ENCODE measurements at places on chromosomes 7 and 10. TPM values are rescaled to one million over a fixed set of nuclear protein-coding genes. Genes with fewer than 3 reads are reported as not detected.

Gene BTBD16
- 0.95 TPM for polyA plus RNA-seq

Gene FFAR4
- polyA plus RNA-seq = not detected

Gene PSD
- 7.4 TPM for polyA plus RNA-seq

Gene OSBPL3
- 14.3 TPM for polyA plus RNA-seq

Gene SPDYE16
- 1.6 TPM for polyA plus RNA-seq

Gene SLC13A1
- 24.0 TPM for polyA plus RNA-seq

Gene TAS2R3
- 0.92 TPM for polyA plus RNA-seq

Gene DMBT1
- 0.16 TPM for polyA plus RNA-seq

Gene BHLHA15
- polyA plus RNA-seq = not detected

Gene IFIT3
- polyA plus RNA-seq = 16.6 TPM

Gene ARHGAP22
- 1.2 TPM for polyA plus RNA-seq

Gene AKR1C1
- 11.4 TPM for polyA plus RNA-seq

Gene MYO1G
- 0.70 TPM for polyA plus RNA-seq

DNA sequence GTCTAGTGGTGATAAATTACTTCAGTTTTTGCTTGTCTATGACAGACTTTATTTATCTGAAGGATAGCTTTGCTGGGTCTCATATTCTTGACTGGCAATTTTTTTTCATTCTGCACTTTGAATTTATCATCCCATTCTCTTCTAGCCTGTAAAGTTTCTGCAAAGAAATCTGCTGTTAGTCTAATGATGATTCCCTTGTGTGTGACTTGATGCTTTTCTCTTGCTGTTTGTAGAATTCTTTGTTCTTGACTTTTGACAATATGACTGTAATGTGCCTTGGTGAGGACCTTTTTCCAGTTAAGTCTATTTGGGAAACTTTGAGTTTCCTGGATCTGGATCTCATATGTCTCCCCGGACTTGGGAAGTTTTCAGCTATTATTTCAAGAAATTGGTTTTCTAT is 59.3 kb upstream of the TMEM140 start:
- DNase-seq = no peak

DNA sequence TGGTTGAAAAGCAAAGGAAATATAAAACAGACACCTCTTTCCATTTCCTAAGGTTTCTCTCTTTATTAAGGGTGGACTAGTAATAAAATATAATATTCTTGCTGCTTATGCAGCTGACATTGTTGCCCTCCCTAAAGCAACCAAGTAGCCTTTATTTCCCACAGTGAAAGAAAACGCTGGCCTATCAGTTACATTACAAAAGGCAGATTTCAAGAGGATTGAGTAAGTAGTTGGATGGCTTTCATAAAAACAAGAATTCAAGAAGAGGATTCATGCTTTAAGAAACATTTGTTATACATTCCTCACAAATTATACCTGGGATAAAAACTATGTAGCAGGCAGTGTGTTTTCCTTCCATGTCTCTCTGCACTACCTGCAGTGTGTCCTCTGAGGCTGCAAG is 154.4 kb upstream of the LANCL2 start:
- no peak for DNase-seq

DNA sequence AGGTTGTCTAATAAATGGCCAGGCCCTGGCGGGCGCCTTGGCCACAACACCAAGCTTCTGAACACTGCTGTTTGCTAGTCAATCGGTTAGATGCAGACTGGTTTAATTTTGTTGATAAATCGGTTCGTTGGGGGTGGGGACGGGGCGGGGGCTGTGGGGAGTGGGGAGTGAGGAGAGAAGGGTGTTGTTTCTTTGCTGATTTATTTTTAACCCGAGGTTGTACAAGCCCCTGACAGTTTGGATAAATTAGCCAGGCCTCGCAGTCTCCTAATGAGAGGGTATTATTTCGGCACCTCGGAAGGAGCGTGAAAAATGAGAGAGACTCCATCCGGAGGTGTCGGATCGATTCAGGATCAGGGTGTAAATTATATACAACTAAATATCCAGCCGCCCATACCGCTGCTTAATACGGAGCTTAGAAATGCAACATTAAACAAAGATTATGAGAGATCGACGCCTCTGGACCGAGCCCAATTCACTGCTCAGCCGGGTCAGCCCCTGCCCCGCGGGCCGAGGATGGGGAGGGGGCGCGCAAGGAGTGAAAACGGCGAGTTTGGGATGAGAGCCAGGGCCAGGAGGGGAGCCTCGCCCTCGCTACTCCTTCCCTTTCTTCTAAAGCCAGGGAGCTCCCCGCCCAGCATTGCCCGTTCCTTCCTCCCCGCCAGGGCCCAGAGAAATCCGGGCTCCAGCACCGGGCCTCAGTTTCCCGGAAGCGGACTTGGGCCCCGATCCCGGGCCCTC is 8.0 kb downstream of the UNCX start:
- no peak for DNase-seq

GRCh38 chr7:7565746-7566650 is 686 bp upstream of the MIOS start:
- DNase-seq = no peak

GRCh38 chr7:102101926-102102325 is 184.7 kb upstream of the SH2B2 start:
- DNase-seq = no peak

DNA sequence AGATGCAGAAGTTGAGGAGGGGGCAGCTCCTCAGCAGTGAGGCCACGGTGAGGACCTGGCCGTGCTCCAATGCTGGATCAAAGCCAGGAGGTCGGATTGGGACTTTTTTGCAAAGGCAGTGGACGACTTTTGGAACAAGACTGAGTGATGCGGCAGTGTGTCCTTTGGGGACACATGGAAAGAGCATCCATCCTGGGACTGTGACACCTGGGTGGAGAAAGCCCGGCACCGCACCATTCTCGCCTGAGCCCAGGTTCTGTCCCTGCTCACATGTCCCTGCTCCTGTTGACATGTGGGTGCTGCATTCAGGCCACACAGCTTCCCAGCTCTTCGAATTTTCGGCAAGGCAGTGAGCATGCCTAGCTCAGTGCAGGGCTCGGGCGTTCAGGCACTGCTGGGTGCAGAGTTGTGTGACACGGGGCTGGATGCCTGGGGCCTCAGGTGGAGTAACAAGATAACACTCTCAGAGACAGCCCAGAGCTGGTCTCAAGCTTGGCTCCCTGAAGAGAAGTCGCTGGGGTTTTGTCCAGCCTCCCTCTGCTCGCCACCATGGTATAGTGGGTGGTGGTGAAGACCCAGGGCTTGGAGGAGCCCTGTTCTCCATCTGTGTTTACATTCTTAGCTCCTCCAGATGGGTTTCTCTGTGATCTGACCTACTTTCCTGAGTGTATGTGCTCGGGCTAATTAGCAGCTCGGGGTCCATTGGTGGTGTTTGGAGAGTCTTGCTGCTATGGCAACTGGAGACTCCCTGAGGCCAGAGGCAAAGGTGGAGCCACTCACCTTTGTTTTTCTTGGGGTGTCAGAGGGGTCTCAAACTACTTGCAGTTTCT is 111.7 kb upstream of the BTBD16 start:
- no peak for DNase-seq

DNA sequence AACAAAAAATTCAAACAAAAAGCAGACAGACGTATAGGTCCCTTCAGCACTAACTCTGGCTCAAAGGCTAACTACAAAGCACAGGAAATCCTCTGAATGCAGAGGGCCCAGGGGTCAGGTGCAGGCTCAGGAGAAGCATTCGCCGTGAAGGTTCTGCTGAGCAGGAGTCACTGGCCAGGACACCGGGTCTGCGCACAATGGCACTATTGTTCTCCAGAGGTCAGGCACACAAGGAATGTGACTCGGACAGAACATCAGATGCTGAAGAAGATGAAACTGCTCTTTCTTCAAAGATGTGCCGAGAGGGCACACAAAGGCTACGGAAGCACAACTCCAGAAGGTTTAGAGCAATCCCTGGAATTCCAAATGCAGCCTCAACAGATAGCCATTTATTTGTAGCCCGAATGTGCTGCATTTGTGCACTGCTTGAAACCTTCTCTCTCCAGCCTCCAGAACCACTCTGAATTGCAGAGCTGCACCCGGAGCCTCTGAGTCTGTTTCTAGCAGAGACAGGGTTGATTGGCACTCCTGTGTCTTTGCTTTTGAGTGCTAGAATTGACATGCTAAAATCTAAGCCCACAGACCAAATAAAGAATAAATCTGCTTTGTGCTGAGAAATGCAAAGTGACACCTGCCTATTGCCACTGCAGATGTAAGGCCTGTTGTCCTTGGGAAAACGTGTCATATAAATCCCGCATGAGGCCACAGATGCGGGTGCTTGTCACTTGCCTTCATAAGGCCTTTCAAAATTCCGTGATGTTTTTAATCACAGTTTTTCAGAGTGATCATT is 85.4 kb upstream of the AFAP1L2 start:
- no peak for DNase-seq

DNA sequence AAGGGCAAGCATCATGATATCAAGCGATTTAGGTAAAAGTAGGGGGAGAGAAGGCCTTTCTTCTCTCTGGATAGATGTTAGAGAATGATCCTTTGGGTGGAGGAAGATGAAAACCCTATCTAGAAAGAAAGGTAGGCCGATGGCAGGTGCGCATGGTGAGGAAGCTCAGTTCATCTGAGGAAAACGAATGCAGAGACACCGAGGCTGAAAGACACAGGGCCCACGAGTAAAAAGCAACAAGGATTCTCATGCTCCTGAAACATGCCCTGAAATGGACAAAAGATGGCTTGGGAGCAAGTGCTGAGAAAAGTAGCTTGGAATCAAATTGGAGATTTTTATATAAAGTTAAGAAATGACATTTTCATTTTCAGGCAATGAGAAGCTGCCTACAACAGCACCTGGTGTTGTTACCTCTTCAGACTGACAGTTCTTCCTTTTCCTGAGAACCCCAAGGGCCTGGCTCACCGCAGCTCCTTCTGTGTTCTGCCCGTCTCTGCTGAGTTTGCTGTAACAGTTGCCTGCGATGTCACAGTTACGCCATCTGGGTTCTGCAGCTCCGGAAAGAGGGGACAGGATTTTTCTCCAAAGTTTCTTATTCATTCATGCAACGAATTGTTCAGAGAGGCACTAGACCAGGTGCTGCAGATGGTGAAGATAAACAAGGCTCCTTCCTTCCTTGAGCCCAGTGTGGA is 402.0 kb upstream of the KLF6 start:
- DNase-seq = no peak

DNA sequence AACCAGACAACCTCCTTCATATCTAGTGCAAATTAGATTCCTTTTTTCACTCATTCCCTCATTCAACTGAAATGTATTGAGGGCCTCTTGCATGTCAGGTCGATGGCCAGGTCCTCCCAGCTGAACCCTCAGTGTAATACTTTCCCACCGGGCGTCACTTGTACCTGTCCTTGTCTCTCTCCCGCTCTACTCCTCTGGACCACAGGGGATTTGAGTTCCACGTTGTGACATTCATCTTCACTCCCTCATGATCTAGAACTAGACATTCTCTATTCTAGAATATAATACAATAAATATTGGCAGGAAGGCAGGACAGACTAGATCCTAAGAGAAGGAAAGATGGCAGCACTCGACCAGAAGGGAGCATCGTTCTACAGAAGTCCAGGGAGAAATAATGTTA is 83.9 kb downstream of the WNT2 start:
- no peak for DNase-seq

GRCh38 chr7:28225576-28225975 is 45.0 kb upstream of the JAZF1 start:
- DNase-seq = no peak

DNA sequence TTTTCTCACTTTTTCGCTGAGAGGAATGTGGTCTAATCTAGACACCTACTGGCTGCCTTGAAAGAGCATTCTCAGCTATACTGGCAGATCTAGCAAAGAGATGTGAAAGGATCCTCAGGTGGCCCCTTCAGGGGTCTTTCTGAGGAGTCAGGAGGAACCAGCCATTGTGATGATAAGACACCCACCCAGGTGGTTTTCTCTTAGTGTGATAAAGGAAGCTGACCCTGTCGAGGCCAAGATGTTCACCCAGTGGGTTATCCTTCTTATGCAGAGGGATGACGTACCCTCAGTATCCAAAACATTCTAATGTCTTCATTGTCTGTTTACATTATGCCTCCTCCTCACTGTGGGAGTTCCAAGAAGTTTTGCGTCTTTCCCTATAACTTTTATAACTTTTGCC is 98.3 kb upstream of the LRGUK start:
- DNase-seq = no peak

DNA sequence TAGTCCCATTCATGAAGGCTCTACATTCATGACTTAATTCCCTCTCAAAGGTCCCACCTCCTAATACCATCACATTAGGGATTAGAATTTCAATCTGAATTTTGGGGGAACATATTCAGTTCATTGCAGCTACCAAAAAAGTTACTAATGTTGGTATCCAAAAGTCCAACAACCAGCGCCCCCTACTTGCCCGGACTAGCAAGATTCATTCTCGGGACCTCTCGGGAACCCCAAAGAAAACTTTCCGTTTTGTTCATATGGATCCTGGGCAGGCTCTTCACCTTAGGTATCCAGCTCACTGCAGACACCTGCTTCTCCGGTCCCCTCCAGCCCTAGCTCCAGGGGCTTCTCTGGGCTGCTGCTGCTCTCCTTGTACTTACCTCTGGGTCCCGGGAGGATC is 8.9 kb upstream of the GRK5 start:
- no peak for DNase-seq

GRCh38 chr10:124292911-124293615 is 125.7 kb downstream of the OAT start:
- DNase-seq = peak; percentile 47

- DNase-seq = no peak
Observed at GRCh38 chr10:107434854-107435253, 270.3 kb upstream of the SORCS1 start.

GRCh38 chr10:97000487-97001182 is 168.5 kb downstream of the LCOR start:
- DNase-seq = no peak

GRCh38 chr10:123637326-123637880 is 28.8 kb upstream of the GPR26 start:
- no peak for DNase-seq

- DNase-seq = no peak
Observed at GRCh38 chr7:27822245-27822644, 82.3 kb downstream of the TAX1BP1 start.

DNA sequence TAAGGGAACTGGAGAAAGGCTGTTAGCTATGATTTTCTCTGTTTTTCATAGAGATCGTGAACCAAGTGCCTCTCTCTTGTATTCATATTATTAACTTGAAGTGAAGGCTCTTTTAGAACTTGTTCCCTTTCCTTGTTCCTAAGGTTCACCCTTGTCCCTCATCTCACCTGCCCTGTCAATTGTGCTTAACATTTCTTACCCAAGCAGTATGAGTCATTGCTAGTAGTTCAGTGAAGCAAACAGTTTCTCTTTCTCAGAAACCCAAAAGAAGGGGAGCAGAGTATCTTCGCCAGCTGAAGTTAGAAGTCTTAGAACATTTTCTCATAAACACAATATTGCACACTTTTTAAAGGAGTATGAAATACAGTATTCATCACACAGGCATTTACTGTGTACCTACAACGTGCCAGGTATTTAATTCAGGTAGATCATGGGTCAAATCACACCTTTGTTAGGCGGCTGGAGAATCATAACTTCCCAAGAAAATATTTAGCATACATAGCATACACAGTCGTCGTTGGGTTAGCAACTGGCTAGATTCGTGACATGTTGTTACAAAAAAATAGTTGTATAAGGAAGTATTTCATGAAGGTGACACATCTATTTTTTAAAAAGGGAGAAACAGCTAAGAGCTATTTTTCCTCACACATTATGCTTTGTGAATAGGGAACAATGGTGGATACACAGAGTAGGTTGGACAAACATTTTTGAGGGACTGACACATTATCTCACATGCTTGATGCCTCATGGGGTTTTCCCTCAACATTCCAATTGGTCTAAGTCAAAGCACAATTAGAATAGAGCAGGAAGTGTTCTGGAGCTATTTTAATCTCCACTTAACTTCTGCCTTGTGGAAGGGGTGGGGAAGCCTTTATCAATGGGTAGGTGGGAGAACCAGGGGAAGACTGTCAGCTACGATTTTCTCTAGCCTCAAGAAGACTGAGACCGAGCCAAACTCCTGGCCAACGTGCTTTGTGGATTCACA is 13.2 kb downstream of the HDAC9 start:
- DNase-seq = no peak

Data from renal cortex interstitium (tissue), 15 donors.